ENCODE measurements at places on chromosomes 7 and 10.

DNA sequence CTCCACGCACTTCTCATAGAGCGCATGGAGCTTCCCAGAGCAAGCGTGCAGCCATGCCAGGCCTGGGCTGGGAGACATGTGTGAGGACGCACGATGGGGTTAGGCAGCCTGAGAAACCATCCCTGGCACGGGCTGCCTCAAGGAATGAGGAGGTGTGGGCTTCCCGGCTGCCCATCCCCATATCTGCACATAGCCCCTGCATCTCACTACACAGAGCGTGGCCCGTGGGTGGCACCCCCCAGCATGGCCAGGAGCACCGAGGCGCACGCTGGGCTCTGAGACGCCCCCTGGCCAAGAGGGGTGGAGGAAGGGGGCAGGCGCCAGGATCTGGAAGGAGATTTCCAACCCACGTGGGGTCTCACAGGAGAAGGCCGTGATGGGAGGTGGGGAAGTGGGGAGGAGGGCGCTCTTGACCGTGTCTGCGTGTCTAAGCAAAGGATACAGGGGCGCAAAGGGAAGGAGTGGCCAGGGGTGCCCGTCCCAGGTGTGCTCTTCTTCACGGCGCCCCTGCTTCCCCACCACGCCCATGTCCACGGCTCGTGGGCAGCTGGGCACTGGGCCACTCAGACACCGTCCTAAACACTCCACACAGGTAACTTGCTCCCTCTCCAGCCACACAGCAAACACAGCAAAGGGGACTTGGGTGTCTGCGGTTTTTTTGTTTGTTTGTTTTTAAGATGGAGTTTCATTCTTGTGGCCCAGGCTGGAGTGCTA, 340.5 kb downstream of the PTPRN2 start:
- no peak for DNase-seq

GRCh38 chr10:8829592-8829991, 775.1 kb downstream of the GATA3 start:
- DNase-seq, result no peak

GRCh38 chr10:24152270-24152669, 56.7 kb upstream of the KIAA1217 start:
- DNase-seq, result no peak

GRCh38 chr10:21019436-21019835, 122.3 kb upstream of the NEBL start:
- DNase-seq, result no peak

DNA sequence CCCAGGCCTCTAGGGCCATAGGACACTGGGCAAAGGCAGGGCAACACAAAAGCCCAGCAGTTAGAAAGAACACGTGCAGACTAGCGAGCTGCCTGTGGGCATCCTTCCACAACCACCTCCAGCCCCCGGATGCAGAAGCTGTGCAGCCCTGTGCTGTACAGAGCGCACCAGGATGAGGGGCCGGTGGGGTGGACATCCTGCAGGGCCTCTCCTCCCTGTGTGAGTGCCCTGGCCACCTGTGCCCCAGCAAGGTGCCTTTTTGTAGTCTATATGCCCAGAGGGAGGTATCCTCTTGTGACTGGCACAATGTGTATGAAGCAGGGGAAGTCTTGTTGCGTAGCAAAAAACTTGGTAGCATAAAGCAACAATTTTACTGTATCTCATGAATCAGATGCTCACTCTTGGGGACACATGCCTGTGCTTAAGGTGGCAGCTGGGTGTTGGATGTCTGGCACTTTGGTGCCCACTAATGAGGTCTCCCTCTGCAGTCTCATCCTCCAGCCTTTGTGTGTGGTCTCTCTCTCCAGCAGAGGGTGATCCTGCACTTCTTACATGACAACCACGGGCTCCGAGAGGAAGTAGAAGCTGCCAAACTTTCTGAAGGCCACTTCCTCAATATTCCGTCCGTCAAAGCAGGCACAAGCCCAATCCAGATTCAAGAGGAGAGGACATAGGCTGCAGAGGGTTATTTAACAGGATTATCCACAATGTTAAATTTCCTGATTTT, 8.7 kb downstream of the NCAPG2 start:
- peak; percentile 56 for DNase-seq

GRCh38 chr10:126917975-126918908, 13.0 kb downstream of the DOCK1 start:
- DNase-seq, result no peak

Measured in left hindlimb (tissue), 1 donor.